ENCODE measurements at places on chromosomes 4 and X.

GRCh38 chrX:111020283-111020682 lies 75.7 kb upstream of the PAK3 start:
- no peak for DNase-seq

DNA sequence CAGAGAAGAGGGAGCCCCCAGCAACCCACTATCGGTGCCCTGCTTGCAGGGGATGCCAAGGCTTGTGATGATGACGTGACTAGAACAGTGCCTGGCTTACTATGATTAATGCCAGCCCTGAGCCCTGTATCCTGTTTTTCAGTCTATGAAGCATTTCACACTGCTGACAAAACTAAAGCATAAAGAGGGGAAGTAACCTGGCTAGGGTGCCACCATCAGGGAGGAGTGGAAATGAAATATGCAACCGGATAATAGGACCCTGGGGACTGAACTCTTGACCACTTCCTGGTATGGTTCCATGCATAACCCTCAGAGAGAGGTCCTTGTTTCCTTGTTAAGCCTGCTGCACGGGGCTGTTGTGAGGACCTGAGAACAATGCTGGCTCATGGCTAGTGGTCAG lies 50.3 kb downstream of the MED28 start:
- DNase-seq = no peak

DNA sequence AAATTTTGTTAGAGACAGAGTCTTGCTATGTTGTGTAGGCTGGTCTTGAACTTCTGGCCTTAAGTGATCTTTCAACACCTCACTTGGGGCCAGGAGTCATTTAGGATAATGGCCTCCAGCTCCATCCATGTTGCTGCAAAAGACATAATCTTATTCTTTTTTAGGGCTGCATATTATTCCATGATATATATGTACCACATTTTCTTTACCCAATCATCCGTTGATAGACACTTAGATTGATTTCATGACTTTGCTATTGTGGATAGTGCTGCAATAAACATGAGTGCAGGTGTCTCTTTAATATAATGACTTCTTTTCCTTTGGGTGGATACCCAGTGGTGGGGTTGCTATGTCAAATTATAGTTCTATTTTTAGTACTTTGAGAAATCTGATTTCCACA lies 140.9 kb upstream of the LCORL start:
- no peak for DNase-seq

GRCh38 chrX:84907324-84907968 lies 96.2 kb upstream of the APOOL start:
- DNase-seq = no peak

DNA sequence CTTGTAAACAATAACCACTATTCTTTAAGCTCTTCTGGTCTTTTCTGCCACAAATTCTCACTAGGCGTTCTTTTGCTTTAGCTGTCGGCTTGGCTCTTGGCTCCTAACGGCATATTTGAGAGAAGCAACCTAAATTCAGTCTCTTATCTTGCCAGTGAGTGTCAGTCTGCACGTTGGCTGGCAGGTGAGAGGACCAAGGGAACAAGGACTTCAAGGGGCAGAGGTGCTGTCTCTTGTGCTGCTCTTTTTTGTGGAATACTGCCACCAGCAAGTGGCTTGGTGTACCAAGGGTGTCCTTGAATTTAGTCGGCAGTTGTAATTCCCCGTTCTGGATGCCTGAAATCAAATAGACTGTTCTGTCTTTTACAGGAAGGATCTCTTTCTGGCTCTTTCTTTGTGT lies 77.8 kb upstream of the SLC4A4 start:
- DNase-seq = no peak

DNA sequence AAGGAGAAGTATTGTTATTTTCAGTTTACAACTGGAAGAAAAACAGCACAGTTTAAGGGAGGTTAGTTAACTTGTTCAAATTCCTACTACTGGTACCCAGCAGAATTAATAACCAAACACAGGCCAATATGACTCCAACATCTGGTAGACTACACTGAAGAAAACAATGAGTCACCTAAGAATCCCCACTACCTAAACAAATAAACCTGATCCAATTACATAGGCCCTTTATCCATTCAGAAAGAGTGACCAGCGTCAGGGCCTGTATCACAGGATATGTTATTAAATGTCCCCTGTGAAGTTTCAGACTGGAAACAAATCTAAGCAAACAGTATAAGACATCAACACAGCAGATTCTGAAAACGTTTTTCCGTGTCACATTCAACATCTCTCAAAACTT lies 492.5 kb upstream of the INTU start:
- DNase-seq = no peak

DNA sequence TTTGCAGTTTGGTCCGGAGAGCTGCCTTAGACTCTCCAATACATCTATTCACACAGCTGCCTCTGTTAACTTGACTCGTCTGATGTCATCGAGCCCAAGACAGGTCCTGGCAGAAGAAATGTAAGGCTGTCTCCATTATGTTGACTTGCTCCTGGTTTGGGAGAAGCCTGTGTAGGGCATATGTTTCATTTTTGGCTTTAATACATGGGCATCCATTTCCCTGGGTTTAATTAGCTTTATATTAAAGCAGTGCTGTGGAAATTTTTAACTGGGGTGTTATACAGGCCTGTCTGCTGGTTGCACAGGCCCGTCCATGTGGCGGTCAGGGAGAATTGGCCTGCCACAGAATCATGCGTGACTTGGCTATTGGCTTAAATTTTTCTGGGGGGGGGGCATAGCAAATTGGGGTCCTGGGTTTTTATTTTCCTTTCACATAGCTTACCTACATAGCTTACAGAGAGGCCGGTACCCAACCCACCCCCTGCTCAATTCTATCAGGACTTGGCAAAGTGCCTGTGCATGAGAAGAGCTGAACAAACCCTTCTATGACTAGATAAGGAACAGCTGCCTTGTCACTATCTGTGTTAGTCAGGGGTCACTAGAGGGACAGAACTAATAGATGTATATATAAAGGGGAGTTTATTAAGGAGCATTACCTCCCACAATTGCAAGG lies 123.5 kb upstream of the WDR1 start:
- no peak for DNase-seq

GRCh38 chr4:145213245-145213644 lies 32.9 kb upstream of the OTUD4 start:
- DNase-seq = no peak

Measured in HuH-7 (cell line).